ENCODE measurements at places on chromosomes 11 and 22. TPM values are rescaled to one million over a fixed set of nuclear protein-coding genes. Genes with fewer than 3 reads are reported as not detected.

Gene SCGB1C1
- polyA plus RNA-seq = 1.1 TPM

DNA sequence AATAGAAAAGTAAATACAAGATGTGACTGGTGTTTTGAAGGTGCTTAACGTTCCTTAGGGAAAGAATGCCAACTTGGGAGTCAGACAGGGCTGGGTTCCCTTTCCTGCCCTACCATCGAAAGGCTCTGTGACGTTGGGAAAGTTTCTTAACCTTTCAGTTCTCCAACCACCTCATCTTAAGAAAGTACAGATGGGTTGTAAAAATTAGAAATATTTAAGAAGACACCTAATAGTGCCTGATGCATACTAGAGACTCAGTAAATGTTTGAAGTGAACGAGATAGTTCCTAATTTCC, 1.1 kb downstream of the GTPBP1 start:
- no peak for DNase-seq

Gene MB
- polyA plus RNA-seq = not detected

DNA sequence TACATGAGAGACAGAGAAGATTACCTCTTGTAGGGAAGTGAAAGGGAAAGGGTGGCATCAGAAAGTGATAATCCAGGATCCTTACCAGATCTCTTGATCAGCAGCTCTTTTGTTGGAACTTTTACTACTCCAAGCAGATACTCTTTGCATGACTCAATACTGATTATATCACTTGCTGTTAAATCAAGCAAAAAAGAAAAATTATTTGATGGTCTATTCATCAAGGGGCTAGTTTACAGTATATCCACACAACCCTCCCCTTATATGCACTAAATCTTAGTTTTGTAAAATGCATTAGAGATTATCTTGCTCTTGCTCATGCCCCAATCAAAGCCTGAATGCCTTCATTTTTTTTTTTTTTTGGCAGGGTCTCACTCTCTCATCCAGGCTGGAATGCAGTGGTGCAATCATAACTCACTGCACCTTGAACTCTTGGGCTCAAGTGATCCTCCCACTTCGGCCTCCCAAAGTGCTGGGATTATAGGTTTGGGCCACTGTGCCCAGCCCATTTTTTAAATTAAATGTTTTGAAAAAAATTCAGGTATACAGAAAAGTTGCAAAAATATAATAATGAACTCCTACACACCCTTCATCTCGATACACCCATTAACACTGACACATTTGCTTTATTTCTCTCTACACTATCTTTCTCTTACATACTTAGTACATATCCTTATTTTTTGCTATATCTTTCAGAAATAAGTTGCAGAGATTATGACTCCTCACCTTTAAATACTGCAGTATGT, 76.1 kb upstream of the UCP3 start:
- no peak for DNase-seq

DNA sequence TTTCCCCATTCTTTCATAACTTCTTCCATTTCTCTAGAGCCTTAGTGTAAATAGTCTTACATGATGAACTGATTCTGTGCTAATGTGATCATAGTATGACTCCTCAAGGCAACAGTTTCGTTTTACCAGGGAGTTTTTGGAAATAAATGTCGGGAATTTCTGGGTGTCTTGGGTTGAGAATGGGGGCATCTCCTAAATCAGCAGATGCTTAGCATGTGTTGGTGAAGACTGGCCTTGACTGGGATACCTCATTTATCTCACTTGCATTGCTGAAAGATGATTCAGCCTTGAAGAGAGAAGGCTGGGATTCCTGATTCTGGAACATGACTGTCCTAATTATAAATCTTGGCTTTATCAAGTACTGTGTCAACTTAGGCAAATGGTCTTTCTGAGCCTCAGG, 115.7 kb upstream of the C11orf87 start:
- DNase-seq = no peak

- no peak for DNase-seq
Observed at GRCh38 chr22:25101501-25101900, 98.2 kb upstream of the CRYBB3 start.
